AG09309 (cell line): ENCODE measurements at places on chromosomes 7 and 10.

DNA sequence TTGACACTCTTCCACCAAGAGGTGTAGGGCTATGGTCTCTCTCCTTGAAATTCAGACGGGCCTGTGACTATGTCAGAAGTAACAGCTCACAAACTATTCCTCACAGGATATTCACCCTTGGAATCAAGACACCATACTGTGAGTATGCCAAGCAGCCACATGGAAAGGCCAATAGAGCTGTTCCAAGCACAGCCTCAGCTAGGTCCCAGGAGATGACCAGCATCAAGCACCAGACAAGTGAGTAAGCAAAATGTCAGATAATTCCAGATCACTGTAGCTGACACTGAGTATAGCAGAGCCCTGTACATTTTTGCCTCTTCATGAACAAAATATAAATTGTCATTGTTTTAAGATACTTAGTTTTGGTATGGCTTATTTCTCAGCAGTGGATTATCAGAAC, 88.1 kb upstream of the KCND2 start:
- no peak for DNase-seq

- no peak for DNase-seq
Measured at GRCh38 chr10:43963793-43964425, 315.2 kb upstream of the ZNF32 start.

- DNase-seq, result no peak
Measured at GRCh38 chr10:71429929-71430328, 33.2 kb downstream of the CDH23 start.

DNA sequence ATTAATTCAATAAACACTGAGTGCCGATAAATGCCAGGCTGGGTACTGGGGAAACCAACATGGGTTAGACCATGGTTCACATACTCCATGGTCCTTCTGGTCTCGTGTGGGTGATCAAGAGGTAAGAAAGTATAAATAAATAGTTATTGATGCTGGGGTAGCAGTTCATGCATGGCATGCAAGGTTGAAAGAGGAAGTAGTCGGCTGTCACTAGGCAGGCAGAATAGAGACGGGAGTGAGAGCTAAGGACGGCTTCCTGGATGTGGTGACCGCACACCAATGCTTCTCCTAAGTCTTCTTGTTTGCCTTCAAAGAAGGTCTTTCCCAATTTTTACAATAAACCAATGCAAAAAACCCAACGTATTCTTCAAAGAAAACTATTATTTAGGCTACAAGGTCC, 208.6 kb downstream of the ADAM12 start:
- no peak for DNase-seq

- no peak for DNase-seq
Measured at GRCh38 chr10:74177140-74177677, 26.2 kb downstream of the ADK start.

- no peak for DNase-seq
Measured at GRCh38 chr10:6269953-6270867, 67.5 kb downstream of the PFKFB3 start.

DNA sequence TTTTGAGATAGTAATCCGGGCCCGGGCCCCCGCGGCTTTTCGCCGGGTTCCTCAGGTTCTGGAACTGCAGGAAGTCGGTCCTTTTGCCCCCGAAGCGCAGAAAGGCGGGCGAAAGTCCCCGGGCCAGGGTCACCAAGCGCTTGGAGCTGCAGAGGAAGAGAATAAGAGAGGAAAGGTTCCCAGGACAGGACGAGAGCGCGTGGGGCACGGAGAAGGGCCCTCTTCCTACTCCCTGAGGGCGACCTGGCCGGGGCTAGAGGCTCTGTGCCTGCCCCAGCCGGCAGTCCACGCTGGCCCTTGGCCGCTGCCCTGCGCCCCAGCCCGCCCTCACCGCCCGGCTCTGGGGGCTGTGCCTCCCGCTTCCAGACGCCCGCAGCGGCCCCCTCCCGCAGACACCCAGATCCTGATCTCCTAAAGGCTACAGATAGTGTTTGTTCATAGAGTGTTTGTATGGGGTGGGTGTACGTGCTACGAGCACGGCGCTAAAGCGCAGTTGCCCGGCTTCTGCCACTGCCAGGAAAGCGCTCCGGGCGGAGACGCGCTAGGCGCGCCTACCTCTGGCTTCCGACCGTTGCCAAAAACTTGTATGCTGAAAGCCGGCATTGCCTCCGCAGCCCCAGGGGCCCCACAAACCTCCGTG, 3.2 kb downstream of the HPSE2 start:
- no peak for DNase-seq

- no peak for DNase-seq
Measured at GRCh38 chr7:92849322-92849721, 12.9 kb upstream of the CDK6 start.

DNA sequence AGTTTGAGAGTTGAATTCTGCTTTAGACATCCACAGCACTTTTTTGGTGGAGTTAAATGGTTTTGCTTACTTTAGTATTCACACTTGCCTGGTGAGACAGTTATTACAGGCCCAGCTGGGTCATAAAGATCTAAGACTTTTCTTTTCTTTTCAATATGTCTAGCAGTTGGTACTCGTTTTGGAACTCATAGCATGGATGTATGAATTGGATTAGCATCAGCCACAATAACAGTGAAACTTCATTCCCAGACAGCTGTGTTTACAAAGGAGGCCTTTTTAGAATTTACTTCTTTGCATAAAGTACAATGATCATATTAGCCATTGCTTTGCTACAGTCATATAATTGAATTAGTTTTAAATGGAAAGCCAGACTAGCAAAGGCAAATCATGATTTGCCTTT, 168.4 kb upstream of the DKK1 start:
- no peak for DNase-seq

- no peak for DNase-seq
Measured at GRCh38 chr7:135733603-135734342, 5.8 kb upstream of the SLC13A4 start.

GRCh38 chr10:130998046-130998435, 313.5 kb downstream of the TCERG1L start:
- DNase-seq, result no peak

- no peak for DNase-seq
Measured at GRCh38 chr10:132066812-132067211, 1.1 kb downstream of the JAKMIP3 start.

GRCh38 chr10:56091872-56092271, 269.2 kb downstream of the ZWINT start:
- DNase-seq, result no peak

DNA sequence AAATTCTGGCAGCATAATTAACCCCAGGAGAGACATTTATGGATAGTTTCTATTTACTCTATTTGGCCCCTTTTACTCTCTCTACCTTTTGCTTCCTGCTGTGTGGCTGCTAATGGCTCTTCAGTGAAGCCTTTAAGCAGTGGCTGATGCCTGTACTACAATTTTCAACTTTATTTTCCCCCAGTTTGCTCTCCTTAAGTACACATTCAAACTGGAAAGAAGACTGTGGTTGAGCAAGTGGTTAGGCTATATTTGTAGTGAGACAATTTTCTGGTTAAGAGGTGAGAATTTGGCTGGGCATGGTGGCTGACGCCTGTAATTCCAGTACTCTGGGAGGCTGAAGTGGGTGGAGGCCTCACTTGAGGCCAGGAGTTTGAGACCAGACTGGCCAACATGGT, 8.5 kb upstream of the RSBN1L start:
- no peak for DNase-seq

GRCh38 chr7:78567836-78568235, 769.3 kb downstream of the PHTF2 start:
- DNase-seq, result no peak

DNA sequence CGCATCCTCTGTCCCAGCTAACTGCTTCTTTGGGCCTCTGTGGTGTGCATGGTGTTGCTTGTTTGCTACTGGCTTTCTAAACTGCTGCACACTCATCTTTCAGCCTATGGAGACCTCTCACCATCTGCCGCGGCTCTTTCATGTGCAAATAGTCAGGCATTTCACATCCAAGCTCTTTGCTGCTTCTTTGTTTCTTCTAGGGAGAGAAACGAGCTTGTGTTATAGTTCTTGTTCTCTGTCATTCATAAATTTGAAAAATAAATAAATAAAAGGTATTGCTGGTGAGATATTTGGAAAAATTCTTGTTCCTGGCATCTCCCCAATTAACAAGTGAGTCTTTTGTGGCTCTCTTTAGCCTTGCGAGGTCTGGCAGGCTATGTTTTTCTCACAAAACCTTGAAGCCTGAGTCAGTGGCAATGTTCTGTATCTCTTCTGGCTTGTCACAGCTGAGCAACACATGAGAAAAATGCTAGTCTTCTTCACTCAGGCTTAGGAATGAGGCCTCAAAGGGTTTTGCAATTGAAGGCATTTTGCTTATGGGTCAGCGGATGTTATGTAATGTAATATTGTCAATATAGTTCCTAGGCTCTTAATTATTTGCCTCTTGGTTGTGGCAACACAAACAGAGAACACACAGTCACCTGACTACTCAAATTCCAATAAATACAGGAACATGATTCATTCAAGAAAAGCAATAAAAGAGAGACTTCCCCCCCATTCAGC, 274.0 kb downstream of the FRMD4A start:
- peak; percentile 97 for DNase-seq

DNA sequence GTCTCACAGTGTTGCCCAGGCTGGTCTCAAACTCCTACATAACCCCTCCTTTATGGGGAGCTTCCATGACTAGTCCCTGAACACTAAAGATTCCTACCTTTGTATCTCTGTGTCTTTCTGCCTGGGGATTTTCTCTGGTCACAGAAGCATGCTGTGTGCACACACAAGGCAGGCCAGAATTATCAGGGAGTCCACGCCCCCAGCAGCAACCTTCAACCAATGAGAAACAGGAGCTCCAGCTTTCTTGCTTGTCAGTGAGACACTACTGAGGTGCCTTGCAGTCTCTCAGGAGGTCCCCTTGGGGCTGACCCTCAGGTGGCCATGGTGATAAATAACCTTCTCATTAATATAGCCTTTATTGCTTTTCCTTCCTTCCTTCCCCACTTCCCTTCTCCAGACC, 45.1 kb upstream of the AUTS2 start:
- DNase-seq, result no peak

DNA sequence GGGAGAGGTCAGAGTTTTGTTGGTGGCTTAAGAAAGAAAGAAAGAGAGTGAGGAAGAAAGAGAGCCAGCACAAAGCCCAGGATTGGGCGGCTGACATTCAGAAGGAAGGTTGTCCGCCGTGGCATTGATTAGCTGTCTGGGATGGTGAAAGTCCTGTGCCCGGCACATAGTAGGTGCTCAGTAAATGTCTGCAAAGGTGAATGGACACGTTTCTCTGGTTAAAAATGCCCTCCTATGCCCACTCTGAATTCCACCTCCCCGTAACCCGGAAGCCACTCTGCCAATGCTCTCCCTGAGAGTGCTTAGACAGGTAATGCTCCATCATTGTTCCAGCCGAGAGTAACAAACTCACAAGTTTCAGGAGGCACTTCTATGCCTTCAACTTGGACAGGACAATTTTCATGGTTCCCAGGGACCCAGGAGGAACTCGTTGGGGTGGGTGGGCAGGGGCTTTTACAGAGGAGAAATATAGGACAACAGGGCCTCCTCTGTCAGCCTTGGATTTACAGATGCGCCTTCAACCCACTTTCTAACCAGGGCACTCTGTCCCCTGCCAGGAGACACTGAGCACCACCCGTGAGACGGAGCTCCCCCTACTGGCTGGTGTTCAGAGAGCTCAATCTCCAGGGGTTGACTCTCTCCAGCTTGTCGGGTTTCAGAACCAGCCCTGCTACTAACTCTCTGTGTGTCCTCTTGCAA, 411.5 kb upstream of the ZMIZ1 start:
- no peak for DNase-seq

GRCh38 chr7:6533893-6534495, 17.3 kb downstream of the GRID2IP start:
- DNase-seq, result no peak

GRCh38 chr7:102916426-102916825, 3.6 kb downstream of the LRRC17 start:
- DNase-seq, result no peak

DNA sequence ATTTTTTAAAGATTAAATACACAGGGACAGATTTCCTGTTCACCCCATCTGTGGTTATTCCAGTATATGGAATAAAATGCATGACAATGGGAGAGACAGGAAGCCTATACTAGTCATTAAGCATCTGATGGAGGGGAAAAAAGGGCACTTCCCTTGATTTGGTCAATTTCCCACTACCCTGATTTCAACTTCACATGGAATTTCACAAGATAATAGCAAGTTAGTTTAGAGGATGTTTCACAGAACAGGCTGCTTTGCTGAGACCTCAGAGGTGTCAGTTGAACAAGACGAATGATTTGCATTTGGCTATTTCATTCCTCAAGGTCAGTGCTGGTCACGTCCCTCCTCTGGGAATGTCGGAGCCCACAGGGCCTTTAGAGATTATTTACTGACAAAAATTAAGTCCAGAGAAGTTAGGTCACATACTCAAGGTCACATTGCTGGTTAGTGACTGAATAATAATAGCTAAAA, 4.7 kb upstream of the ITPRIP start:
- DNase-seq, result no peak

DNA sequence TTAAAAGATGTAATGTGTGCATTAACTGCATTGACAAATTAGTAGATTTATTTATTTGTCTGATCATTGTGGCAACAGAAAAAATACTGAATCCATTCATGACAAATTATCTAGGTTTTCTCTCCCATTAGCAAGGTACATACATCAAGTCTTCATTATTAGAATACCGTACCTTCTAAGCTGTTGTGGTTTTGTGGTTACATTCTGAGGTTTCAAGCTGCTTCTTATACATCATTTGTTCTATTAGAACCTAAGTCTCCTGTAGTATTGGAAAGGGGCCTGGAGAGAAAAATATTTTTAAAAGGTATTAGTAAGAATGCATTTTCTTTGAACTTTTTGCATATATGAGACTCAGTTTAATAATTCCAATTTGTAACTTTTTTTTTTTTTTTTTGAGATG, 26.3 kb upstream of the CACNB2 start:
- no peak for DNase-seq

- no peak for DNase-seq
Measured at GRCh38 chr7:91945476-91945875, 4.8 kb downstream of the AKAP9 start.

DNA sequence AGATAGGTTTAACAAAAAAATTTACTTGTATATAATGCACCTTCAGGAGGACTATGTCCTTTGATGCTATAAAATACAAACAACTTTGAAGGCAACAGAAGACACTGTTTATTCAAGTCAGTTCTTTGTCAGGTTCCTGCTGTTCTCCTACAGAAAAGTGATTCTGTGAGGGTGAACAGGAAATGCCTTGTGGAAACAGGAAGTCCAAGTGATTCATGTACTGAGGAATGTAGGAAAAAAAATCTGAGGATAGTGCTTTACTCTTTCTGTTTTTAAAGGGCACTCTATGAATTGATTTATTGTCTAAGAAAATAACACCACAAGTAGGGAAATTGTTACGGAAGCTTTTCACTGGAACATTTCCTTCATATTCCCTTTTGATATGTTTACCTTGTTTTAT, 171.9 kb downstream of the HDAC9 start:
- DNase-seq, result peak; percentile 20

- no peak for DNase-seq
Measured at GRCh38 chr7:143426479-143427142, 16.6 kb upstream of the TAS2R60 start.

DNA sequence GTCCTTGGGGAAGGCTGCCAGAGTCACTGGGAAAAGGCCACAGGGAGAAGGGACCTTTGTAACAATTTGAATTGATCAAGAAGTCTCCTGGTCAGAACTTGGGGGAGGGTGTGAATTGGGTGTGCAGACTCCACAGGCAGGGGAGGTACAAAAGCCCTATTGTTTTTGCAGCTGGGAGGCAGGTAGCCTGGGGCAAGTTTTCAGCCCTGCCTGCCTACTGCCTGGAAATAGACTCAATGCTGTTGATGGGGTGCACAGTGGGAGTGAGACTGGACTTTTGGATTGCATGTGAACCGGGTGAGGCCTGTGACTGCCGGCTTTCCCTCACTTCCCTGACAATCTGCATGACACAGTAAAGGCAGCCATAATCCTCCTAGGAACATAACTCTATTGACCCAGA, 947.0 kb downstream of the REEP3 start:
- no peak for DNase-seq
